ENCODE measurements at places on chromosomes 2 and 18.

DNA sequence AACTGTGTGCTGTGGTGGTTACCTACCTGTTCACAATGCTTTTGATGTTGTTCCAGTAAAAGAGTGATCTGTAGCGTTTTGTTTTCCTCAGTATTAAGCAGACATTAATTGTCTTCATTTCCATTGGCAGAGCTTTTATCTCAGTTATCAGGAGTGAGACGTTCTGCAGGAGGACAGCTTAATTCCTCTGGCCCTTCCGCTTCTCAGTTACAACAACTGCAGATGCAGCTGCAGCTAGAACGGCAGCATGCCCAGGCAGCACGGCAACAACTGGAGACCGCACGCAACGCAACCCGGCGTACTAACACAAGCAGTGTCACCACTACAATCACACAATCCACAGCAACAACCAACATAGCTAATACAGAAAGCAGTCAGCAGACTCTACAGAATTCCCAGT lies 78.3 kb downstream of the KCMF1 start:
- DNase-seq: no peak

- DNase-seq: no peak
Observed at GRCh38 chr18:11767935-11768334, 78.9 kb downstream of the GNAL start.

DNA sequence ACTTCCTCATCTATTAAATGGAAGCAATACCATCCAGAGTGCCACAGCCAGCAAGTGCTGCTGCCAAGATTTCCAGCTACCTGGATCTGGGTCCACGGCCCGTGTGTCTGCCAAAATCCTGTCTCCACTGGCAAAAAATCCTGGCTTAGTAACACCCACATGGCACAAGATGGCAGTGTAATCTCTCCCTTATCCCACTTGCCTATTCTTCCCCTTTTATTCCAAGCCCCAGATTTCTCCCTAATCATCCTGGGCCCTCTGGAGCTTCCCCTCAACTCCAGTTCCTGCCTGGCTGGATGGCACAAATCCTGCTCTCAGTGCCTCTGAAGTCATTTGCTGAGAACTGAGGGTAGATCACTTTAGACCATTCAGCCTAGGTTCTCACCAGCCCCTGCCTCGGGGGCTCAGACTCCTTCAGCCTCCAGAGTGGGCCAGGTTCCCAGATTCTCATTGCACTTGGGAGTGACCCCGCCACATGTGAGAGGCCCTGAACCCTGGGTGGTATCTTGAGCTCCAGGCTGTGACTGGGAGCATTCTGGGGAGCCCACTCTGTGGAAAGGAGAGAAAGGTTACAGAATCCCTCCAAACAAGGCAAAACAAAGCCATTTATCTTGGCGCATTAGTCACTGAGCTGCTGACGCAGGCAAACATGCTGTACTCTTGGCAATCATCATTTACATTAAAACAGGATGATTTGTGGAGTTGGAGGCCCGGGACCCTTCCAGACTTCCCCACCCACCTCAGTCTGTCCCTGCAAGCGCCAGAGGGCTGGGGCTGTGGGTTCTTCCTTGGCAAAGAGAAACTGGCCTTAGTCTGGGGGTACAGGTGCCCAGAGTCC lies 325.8 kb downstream of the DYSF start:
- DNase-seq: peak; percentile 43

- no peak for DNase-seq
Observed at GRCh38 chr18:21083017-21083416, 28.6 kb downstream of the ROCK1 start.

- no peak for DNase-seq
Observed at GRCh38 chr18:59570101-59570775, 127.0 kb downstream of the CCBE1 start.

DNA sequence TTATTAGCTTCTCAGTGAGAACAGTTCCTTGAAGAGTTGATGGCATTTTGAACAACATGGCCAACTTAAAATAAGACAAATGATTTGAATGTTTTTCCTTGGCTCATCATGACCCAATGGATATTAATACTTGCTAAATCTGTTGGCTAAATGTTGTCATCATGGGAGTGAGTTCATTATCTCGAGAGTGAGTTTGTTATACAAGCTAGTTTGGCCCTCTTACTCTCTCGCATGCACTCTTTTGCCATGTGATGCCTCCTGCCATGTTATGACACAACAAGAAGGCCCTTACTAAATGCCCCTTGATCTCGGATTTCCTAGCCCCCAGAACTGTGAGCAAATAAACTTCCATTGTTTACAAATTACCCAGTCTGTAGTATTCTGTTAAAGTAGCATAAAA lies 22.9 kb upstream of the SANBR start:
- no peak for DNase-seq

- DNase-seq: peak; percentile 30
Observed at GRCh38 chr2:61538920-61539520, 864 bp upstream of the XPO1 start.

- DNase-seq: no peak
Observed at GRCh38 chr18:44548291-44549221, 132.1 kb upstream of the SETBP1 start.

DNA sequence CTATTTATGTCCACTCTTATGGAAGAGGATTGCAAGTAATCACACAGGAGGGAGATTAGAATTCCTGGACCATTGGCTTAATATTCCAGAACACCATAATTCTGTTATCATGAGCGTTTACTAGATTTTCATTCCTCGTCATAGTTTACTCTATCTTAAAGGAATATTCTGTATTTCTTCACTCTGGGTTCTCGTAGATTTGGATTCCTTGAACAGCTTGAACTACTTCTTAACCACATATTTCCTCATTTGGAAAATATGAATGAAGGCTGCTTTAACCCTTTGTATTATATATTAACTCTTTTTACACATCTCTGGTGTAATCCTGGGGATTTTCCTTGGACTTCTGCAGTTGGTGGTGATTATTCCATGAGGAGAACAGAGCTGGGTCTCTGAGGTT lies 46.3 kb upstream of the CCBE1 start:
- no peak for DNase-seq

DNA sequence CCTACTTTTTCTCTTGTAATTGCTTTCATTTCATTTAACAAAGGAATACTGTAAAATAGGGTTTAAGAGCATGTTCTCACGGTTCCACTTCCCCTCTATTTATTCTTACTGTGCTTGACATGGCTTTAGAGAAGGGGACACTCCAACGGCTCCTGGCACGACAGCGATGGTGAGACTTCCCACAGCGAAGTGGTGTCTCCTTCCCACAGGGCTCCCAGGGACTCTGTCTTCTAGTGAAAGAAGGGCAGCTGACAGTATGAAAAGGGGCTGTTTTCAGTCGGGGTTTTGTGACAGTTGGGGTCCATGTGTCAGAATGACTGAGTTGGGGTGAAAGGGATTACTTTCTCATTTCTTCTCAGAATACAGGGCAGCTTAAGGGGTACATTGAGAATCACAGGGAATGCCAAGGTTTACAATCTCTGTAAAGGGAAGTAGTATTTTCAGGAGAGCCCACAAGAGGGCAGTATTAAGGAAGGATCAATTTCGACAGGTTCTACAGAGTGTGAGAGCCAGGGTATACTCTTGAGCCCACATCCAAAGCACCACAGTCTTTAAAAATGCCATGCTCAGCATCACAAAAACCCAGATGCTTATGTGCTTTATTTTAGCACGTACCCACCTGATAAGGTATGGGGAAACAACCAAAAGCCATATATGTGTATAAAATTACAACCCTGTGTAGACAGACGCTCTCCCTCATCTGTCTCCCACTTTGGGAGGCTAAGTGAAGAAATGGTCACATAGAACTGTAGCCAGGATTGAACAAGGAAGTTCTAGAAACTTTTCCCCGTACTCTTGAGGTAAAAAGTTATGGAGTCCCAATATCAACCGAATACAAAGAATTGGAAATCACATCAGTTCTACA lies 31.3 kb upstream of the RAPGEF4 start:
- DNase-seq: no peak

DNA sequence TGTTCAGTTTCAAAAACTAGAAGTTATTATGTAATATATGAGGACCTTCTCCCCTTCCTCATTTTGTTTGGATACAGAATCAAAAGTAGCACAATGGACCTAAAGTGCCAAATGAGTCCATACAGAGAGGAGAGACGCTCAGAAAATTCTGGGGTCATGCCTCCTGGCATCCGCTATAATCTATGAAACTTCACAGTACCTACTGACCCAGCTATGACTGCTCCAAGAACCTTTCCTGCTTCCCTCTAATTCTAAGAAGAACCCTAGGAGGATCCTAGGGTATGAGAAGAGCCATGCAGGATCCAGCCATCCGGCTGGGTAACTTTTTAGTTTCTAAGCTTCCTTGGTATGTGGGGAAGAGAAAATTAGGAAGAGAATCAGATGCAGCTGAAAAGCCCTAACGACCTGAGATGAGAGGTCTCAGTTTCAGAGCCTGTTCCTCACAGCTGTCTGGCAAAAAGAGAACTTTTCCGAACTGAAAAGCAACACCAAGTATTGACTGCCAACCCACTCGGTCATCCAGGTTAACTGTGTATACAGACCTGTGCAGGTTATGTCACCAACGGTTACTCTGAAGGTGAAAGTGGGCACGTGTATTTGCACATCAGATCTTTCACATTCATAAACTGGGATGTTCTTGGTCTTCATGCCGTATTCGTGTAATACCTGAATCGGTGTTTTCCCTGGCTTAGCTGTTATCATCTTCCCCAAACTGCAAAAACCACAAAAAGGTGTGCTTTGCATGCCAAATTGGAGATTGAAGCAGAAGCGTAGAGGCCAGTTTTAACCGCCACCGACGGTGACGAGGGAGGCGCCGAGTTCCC lies 1.1 kb downstream of the PRKRA start:
- no peak for DNase-seq

GRCh38 chr2:42256505-42256904 lies 87.4 kb downstream of the EML4 start:
- DNase-seq: no peak

DNA sequence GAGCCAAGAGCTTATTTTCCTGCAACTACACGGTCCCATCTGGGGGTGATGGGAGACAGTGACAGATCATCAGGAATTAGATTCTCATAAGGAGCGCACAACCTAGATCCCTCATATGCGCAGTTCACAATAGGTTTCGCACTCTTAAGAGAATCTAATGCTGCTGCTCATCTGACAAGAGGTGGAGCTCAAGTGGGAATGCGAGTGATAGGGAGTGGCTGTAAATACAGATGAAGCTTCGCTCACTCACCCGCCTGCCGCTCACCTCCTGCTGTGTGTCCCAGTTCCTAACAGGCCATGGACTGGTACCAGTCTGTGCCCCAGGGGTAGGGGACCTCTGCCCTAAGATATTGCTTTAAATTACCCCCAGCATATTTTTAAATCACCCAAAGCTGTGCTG lies 10.8 kb downstream of the LRRFIP1 start:
- DNase-seq: no peak

- DNase-seq: no peak
Observed at GRCh38 chr18:23198217-23198845, 63.0 kb downstream of the CABLES1 start.

DNA sequence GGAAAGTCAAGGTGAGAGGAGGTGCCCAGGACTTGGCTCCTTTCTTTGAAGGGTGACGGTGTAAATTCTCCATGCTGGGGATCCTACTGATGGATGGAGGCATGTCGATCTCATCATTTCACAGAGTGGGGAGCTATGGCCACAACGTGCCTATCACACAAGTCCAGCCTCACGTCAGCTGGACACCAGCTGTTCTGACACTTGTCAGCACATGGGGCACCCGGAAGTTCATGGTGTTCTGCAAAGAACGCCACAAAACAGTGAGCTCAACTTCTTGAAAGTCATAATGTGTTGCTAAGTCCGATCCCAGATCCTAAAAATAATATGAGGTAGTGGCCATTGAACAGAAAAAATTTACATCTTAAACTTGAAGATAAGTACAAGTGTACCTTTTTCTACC lies 12.3 kb downstream of the PAX8 start:
- no peak for DNase-seq

GRCh38 chr18:11989966-11990380 lies 8.7 kb downstream of the IMPA2 start:
- no peak for DNase-seq

DNA sequence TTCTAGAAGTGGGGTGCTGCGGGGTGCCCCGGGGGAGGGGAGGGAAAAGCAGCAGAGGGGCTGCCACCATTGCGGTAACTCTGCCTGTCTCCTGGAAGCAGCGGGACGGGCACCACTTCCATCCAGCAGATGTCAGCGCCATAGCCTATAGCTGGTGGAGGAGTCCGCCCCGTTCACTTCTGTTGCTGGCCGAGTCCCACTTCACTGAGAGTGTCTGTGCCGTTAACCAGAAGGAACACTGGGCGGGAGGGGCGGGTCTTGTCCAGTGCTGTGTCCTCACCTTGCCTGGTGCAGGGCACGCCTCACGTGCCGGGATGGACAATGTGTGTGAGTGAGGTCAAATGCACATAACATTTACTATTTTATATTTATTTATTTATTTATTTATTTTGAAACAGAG lies 19.3 kb upstream of the ODC1 start:
- no peak for DNase-seq

GRCh38 chr2:105645031-105645937 lies 99.4 kb upstream of the NCK2 start:
- DNase-seq: no peak

GRCh38 chr2:233912691-233913423 lies 4.3 kb upstream of the TRPM8 start:
- DNase-seq: no peak

GRCh38 chr18:29056800-29057199 lies 879.9 kb upstream of the CDH2 start:
- DNase-seq: no peak

DNA sequence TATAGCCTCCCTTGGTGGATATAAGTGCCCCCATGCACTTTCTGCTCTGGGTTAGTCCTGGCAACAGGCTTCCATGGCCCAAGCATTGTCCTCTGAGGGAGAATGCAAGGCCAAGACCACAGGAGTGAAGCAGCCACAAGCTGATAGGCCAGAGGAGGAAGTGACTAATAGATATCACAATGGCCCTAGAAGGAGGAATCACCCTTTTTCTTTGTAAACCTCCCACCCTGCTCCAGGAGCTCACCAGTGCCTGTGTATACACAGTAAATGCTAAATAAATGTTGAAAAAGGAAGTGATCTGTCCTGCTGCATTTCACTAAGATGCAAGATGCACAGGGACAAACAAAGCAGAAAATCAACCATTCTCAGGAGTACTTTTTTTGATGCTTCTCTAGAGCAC lies 49.7 kb upstream of the ABCA12 start:
- DNase-seq: no peak

DNA sequence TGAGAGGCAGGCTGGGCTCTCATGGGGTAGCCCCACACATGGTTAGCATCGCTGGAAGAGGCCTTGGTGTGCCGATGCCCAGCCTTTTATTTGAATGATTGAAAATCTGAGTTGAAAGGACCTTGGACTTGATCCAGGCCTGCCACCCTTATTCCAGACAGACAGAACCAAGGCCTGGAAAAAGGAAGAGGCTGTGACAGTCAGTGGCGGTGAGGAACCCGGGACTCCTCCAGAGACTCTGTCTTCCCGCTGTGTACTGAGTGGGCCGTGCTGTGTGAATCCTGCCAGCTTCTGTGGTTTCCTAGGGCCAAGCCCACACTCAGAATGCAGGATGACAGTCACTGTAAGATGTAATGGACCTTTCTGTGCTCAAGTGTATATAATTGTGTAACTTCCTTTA lies 218.5 kb downstream of the LDLRAD4 start:
- DNase-seq: no peak

Data from NCI-H446 treated with DMSO at 0.1 percent for 48 hours (cell line).